ENCODE measurements at places on chromosomes 16 and 17.

- no peak for DNase-seq
These were observed 14.3 kb upstream of the PRKAR1A start for GRCh38 chr17:68497885-68498319.

- DNase-seq = no peak
These were observed 8.3 kb downstream of the CUEDC1 start for GRCh38 chr17:57946798-57947358.

DNA sequence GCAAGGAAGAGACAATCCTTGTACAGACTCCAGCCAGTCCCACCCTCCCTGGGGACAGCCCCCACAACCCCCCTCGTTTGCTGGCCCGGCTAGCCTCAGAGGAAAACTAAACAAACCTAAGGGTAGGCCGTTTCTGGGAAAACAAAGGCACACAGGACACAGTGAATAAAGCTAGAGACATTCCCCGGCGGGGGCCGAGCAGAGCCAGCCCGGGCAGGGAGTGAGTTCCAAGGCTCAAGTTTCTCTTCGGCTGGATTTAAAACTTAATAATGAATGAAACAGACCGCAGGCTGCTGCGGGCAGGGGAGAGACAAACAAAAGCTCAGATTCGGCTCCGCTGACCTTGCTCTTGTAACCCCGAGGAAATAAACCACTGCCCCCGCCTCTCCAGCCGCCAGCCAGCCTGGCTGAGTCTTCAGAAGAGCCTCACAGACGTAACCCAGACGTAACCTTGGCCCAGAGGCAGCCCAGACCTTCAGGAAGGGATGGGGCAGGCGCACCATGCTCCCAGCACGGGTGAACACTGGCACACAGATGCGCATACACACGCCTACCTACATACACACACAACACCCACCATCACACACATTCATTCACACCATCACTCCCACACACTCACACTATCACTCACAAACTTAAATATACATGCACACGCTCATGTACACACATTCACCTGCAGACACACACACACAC is 216.0 kb downstream of the ZNF423 start:
- DNase-seq = no peak

- DNase-seq = no peak
These were observed 2.7 kb downstream of the LITAF start for GRCh38 chr16:11583889-11584565.

DNA sequence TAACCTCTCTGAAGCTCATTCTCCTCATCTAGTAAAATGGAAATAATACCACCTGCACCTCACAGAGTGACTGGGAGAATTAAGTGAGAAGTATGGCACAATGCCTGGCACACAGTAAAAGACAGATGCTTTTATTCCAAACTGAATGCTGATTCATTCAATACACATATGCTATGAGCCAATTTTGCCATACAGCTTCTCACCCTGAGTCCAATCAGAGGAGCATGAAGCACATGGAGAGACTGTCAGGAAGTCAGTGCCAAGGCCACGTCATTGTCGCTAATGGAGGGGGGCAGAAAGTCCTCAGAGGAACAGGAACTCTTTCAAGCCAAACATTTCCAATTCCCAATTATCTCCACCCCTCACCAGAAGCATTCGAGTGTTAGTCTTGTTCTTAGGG is 11.6 kb downstream of the MKS1 start:
- no peak for DNase-seq

DNA sequence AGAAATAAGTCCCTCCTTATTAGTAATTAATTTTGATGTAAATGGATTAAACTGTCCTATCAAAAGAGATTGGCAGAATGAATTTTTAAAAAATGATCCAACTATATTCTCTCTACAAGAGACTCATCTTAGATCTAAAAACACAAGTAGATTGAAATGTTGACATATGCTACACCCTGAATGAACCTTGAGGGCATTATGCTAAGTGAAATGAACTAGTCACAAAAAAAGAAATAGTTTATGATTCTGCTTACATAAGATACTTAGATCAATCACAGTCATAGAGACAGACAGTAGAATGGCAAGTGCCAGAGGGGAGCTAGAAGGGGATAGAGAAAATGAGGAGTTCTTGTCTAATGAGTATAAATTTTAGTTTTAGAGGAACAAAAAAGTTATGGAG is 849.8 kb downstream of the CDH11 start:
- DNase-seq = no peak

DNA sequence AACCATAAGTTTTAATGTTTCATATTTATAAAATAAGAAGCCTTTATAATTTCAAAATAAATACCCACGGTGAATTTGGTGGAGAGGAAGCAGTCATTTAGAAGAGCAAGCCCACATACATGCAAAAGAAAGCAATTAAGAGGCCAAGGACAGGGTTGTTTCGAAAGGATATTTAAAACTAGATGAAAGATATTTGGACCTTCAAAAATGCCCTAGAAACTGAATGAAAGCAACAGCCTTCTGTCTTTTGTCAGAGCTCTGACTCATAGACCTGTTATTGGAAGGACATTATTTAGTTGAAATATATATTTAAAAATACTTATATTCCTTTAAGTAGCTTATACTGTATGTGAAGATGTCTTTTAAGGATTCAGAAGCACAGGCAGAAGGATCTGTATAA is 8.6 kb upstream of the METTL9 start:
- DNase-seq = no peak

GRCh38 chr17:52158450-52159042 is at the start of gene CA10:
TSS of gene CA10 (minus strand) at chr17:52158714.
- no peak for DNase-seq

DNA sequence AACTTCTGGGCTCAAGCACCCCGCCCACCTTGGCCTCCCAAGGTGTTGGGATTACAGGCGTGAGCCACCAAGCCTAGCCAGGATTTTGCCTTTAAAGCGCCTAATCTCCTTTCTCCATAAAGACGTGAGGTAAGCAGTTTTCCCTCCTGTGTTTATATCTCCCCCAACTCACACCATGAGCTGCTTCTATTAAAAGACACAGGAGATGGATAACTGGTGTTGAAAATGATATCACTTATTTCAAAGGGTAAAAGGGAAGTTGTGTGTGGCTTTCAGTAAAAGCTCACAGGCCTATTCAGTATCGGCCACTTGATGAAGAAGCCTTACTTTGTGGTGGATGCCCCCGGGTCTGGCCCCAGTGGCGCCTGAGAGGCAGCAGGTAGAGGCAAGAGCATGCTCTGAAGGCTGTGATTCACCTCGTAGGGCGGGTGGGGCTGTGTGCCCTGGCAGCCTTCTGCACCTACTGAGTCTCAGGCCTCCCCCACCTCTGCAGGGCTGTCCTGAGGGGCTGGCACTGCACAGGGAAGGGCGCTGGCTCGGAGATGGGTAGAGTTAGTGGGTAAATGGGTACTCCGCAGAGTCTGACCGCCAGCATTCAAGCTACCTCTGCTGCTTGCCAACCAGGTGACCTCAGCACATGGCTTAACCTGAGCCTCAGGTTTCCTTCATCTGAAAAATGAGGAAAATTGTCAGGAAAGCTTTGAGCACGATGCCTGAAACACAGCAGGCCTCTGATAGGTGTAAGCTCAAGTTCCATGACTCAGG is 146.8 kb downstream of the CLEC16A start:
- no peak for DNase-seq

DNA sequence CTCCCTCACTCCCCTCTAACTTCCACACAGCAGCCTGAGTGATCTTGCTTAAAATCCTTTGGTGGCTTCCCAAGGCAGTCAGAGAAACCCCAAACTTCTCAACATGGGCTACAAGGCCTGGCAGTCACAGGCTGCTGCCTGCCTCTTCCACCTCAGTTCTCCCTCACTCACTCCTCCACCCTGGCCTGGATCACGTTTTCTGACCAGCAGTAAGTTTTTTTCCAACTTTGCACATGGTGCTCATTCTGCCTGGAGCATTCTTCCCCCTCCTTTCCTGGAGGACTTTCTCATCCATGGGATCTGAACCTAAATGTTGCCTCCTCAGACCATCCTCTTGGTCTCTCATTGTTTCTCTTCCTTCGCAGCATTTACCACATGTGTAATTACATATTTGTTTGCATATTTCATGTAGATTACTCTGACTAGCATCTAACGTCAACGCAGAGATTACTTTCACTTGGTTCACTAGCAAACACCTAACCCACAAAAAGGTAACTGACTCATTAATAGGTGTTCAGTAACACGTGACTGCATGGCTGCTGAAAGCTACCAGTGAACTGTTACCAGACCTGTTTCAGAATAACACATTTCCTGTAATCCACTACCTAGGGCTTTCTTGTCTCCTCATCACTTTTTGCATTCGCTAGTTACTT is 17.1 kb downstream of the GNA13 start:
- no peak for DNase-seq

DNA sequence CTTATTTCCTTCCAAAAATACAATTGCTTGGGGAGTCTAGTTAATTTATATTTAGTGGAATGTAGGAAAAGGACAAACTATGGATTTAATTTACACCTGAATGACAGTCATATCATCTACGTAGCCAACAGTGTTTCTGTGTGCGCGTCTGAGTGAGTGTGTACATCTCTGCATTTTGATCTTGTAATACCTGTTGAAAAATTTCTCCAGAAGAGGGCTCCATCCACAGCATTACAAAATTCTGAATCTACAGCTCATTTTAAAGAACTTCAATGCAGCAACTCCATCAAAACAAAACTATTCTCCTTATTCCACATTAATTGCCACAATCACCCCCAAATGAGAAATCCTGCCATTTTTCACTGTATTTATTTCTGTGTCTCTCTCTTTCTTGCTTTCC is 3.9 kb downstream of the CDH13 start:
- no peak for DNase-seq

GRCh38 chr16:822909-823297 is 22.4 kb upstream of the GNG13 start:
- DNase-seq = no peak

GRCh38 chr16:14310519-14310991 is 239.4 kb downstream of the MRTFB start:
- DNase-seq = no peak

DNA sequence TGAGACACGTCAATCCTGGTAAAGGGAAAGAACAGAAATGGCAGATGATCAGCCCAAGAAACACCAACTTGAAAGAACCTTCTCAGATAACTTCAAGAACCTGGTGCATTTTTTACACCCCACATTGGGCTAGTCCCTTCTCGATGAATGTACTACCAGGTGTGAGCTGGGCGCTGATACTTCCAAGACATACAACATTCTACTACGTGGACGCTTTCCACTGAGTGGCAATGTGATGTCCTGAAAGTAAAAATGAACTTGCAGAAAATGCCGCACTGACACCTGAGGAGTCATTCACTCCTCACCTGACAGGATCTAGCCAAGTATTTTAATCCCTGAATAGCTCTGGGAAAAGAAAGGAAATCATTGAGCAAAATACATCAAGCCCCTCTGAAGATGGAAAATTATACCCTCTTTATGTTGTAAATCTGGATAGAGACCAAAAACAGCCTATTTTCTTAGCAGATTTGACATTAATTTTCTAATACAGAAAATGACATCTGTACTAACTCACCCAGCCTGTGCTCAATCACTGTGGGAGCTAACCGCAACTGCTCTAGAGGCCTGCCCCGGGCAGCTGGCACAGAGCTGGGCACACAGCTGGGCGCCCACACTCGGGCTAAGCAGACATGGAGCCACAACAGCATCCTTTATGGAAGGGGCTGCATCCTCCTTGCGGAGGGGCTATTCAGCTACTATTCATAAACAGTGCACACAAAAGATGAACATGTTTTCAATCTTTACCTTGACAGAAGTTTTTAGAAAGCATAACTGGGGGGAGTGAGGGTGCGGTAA is 16.2 kb downstream of the SNN start:
- DNase-seq = no peak

DNA sequence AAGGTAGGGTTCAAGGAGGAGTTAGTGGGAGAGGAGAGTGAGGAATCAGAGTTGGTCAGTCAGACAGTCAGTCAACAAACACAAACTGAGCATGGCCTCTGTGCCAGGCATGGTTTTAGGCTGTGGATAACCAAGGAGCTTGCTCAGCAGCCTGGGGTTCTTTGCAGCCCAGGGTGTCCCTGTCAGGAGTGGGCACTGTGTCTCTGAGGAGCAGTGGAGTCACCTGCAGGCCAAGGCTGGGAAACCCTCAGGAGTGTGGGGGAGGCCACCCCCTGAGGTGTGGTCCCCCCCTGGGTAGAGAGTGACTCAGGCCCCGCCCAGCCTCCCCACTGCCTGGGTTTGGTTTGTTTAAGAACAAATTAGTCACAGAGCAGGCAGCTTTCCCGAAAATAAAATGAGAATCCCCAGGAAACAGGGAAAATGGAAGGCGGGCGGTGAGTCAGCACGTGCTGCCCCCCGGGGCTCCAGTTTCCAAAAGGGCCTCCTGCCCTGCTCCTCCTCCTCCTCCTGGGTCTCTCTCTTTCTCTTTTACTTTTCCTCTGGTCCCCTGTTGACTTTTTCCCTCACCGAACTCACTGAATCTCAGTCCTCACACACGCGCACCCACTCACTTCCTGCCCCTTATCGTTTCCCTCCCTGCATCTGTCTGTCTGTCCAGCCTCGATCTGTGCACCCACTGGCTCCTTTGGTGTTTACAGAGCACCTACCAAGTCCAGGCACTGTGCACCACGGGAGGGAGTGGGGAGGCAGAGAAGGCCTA is 44.3 kb downstream of the SOCS3 start:
- DNase-seq = no peak

DNA sequence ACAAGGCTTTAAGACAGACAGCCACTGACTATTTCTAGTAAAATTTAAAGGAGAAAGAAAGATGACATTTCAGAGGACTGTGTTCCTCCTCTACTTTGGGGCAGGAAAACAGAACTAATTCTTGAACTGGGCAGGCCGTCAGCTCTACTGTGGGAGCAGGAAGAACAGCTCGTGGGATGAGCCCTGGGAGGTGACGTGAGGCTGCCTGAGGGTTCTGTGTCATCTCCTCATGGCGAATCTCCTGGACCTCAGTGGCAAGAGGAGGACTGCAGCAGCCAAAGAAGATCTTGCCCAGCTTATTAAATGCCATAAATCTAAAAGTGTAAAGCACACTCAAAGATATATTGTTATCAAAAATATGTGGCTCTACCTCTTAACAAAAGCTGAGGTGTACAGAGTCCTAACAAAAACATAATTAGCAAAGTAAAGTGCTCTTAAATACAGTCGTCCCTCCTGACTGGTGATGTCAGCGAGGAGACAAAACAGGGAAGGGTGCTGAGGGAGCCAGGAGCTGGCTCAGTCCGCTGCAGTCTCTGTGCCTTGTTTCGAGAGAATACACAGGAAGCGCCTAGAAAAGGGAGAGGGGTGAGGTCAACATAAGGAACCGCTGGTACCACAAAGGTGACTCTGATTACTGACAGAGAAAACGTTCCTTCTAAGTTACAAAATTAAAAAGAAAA is 58.0 kb downstream of the CREBBP start:
- DNase-seq = no peak

DNA sequence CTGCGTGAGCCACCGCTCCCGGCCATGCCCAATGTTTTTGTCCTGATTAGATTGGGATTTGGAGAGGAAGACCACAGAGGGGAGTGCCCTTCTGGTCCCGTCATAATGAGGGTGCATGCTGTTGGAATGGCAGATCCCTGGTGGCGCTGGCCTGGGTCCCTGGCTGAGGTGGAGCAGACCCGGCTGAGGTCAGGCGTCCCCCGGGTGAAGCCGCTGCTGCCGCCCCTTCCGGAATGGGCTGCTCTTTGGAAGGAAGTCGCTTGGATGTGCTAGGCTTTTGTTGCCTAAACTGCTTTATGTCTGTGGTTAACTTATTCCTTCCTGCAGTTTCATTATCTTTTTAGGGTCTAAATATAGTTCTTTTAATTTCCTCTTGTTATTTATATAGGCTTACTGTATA is 120.3 kb upstream of the CHMP6 start:
- no peak for DNase-seq

- DNase-seq = no peak
These were observed 10.1 kb downstream of the GJD3 start for GRCh38 chr17:40354221-40355122.

- no peak for DNase-seq
These were observed 113.3 kb downstream of the VPS53 start for GRCh38 chr17:601244-601925.
